NCI-H2029 treated with DMSO at 0.1 percent for 48 hours (cell line): ENCODE measurements at places on chromosomes 12 and 14.

- no peak for DNase-seq
Observed at GRCh38 chr12:92558215-92558773, 144.5 kb upstream of the PLEKHG7 start.

DNA sequence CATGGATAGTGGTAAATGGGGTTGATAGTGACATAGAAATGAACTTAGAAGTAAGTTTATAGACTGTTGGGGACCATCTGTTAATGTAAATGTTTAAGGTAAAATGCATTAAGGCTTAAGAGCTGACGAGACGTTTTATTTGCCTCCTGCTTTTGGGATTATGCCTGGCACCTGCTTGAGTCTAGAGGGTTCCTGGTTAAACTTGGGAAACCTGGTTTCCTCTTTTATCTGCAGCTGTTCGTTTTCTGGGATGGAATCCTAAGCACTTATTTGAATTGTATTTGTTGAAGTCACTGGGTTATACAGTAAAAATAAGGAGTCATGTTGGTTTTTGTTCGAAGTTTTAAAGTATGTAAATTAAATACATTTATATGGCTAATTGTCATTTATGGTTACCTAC, 914.7 kb downstream of the NRXN3 start:
- no peak for DNase-seq

- no peak for DNase-seq
Observed at GRCh38 chr12:55686366-55687010, 21.2 kb downstream of the ITGA7 start.

- DNase-seq, result no peak
Observed at GRCh38 chr12:112167718-112168525, 42.6 kb downstream of the TRAFD1 start.

GRCh38 chr12:58967561-58967960, 47.3 kb upstream of the LRIG3 start:
- peak; percentile 62 for DNase-seq

- DNase-seq, result no peak
Observed at GRCh38 chr12:73867147-73867546, 670.5 kb upstream of the ATXN7L3B start.
